ENCODE measurements at places on chromosomes 5 and 9. TPM values are rescaled to one million over a fixed set of nuclear protein-coding genes. Genes with fewer than 3 reads are reported as not detected.

LHX6 gene
- 3.2 TPM for total RNA-seq

NOXA1 gene
- total RNA-seq: 3.5 TPM

GABRB2 gene
- total RNA-seq: 0.05 TPM

ABO gene
- total RNA-seq: 0.37 TPM

PNPLA7 gene
- total RNA-seq: 14.0 TPM

PELO gene
- total RNA-seq: 30.1 TPM

DMAC1 gene
- total RNA-seq: 110 TPM

CYSRT1 gene
- not detected for total RNA-seq

C8G gene
- total RNA-seq: 6.8 TPM

- DNase-seq: no peak
Observed at GRCh38 chr9:112887381-112887780, 3.3 kb downstream of the SLC46A2 start.

- DNase-seq: no peak
Observed at GRCh38 chr9:68780720-68781119, 75.7 kb downstream of the PIP5K1B start.

- no peak for DNase-seq
Observed at GRCh38 chr5:55072666-55073065, 29.8 kb upstream of the GZMA start.

DNA sequence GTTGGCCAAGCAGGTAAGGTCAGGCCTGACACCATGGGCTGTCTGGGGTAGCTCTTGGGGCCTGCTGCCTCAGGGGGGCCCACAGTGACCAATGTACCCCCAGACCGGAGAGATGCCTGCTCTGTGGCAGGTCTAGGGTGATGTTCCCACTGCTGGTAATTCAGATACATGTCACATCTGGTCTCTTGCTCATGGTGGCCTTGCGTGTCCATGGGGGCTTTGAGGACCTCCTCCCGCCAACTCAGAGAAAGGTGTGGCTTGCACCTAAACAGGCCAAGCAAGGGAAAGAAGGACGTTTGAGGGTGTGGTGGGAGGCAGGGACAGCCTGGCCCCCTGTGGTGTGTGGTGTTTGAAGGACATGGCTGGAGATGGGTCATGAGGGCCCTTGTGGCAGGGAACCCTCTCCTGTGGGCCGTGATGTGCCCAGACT is 75.2 kb downstream of the PHF2 start:
- DNase-seq: no peak

DNA sequence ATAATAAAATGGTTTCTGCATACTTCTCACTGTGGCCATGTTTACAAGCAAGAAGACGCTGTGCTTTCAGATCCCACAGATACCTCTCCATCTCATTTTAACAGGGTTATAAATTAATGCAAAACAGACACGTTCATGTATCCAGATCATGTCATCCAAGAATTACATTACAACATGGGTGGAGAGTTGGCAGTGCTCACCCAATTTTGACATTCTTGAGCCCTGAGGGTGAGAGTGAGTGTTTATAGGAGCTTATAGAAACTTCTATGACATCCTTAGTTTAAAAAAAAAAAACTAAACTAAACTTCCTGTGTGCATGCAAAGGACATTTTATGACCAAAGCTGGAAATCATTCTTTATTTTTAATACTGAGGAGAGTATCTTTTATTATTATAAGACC is 9.1 kb downstream of the PRKACG start:
- no peak for DNase-seq

DNA sequence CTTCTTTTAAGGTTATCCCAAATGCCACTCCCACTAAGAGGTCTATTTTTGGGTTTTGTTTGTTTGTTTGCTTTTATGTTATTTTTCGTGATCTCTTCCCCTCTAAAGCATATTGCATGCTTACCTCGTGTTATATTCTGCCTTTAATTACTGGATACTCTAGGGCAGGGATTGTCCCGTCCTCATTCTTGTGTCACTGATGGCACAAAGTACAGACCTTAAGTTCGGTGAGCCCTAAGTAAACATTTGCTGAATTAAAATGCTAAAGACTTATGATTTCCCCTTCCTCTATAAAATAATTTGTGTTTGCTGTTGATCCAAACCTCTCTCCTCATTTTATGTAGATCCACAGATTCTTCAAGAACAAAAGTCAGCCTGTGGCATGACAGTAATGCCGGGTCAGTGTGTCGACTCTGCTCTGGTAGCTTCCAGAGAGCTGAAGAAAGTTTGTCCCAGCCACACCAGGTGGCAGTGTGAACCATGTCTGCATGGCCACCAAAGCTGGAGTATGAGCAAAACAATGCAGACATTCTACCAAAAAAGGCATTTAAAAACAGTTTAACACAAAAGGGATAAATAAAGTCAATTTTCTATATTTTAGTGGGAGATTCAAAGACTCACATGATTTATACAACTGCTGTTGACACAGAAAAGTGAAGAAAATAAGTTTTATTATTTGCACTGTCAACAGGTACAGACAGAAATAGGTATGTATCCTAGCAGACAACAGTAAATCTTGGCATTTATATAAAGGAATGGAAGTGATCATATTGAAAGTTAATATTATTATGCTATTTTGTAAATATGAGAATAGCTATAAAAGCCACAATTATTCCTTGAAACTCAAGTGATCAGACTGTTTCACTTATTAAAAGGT is 17.9 kb upstream of the POC5 start:
- no peak for DNase-seq

DNA sequence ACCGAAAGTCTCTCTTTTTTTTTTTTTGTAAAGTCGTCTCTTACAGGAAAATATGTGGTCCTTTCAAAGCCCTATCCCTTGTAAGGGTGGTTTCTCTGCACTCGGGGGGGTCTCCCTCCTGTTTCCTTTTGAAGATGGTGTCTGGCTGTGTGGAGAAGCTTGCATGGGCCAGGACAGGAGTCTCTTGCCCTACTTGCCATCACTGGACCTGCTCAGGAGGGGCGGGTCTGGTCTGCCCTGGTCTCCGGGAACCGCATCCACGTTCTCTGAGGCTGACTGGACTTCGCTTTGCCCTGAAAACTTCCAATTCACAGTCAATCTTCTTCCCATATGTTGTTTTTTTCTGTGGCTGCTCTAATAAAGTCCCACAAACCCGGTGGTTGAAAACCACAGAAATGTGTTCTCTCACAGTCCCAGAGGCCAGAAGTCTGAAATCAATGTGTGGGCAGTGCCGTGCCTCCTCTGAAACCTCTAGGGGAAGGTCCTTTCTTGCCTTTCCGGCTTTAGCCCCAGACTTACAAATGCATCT is 92.9 kb upstream of the IER5L start:
- DNase-seq: peak; percentile 6

DNA sequence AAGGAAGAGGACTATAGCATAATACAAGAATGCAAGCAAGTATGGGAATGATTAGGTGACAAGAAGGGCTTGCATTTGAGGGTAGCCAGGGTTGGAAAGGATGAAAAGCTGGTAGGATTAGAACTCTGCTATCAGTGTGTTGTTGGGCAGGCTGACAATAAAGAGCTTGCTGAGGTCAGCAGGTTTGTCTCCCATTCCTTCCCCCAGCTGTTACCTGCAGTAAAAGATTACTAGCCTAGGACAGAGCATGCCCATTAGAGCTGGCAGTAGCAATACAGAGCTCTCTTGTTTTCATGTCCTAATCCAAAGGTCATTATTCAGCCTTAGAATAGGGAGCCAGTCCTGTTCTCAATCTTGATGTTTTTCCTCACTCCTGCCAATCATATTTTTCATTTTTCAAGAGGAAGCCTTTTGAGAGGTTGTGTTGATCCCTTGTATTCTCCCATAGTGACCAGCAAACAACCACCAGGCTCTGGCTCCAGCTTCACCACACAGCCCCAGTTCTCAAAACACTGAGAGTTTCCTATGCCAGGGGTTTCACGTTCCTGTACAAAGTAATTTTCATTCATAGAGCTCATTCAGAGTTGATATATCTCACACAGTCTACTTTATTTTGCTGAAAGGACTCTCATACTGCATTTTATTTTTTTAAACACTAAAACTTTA is 71.7 kb downstream of the OR2K2 start:
- no peak for DNase-seq

DNA sequence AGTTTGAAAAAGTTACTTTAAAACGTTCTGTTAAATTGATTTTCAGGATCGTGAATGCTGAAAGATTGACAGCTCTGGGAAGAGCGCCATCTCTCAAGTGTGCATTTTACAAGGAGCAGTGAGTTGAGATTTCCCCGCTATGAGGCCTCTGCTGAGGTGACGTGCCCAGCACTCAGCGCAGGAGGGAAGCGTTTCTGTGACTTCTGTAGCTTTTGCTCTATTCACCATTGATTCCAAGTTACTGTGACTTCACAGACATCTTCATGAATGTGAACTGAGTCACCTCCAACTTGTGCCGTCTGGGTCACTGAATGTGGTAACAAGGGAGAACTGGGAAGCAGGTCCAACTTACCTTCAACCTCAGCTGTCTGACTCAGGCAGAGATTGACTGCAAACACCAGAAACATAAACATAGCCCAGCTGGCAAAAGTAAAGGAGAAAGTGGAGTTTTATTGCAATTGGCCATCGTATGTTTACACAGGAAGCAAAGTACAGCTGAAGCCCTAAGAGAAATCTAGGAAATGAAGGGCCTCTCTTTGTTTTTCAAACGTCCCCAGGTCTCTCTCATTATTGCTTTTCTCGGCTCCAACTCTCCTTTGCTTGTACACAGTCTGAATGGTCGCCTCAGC is 428.8 kb upstream of the CLINT1 start:
- no peak for DNase-seq

- no peak for DNase-seq
Observed at GRCh38 chr5:172059661-172060100, 53.2 kb upstream of the FBXW11 start.

- DNase-seq: no peak
Observed at GRCh38 chr5:170389550-170389892, 354 bp upstream of the KCNMB1 start.

DNA sequence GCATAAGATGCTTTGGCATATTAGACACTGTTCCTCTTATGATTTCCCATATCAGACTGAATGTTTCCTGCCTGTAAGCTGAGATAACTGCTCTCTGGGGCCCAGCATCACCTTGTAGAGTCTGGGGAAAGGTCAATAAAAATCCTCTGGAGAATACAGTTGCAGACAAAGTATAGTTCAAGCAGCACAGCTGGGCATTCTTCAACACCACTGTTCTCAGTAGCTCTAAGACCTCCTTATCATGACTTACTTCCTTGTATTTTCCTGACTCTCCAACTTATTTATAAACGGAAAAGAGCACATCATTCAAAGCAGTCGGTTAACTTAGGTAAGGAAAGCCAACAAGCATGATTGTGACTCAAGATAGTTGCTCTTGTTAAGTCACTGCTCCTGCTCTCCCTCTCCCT is 208.7 kb upstream of the RASEF start:
- no peak for DNase-seq

GRCh38 chr5:175354964-175355363 is 89.0 kb downstream of the DRD1 start:
- DNase-seq: no peak

DNA sequence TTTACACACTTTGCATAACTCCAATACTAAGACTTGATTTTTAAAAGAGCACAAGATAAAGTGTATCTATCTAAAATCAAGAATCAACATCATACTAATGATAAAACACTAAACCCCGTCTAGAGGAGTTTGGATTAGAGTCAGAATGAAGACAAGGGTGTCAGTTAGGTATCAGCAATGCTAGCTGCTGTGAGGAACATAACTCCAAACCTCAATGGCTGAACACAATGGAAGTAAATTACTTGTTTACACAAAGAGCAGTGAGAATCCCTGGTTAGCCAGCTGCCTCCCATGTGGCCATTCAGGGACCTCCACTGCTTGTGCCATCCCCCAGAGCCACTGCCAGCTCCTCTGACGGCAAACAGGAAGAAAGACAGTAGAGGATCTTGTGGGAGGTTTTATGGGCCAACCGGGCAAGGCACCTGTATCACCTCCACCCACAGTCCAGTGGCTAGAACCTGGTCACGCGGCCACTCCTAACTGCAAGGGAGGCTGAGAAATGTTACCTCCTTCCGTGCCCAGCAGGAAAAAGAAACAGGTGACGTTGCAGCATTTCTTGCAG is 24.0 kb upstream of the GRHPR start:
- no peak for DNase-seq

GRCh38 chr5:144103611-144104485 is 66.6 kb downstream of the YIPF5 start:
- DNase-seq: no peak

GRCh38 chr9:111945216-111945615 is 48.6 kb downstream of the UGCG start:
- DNase-seq: no peak

DNA sequence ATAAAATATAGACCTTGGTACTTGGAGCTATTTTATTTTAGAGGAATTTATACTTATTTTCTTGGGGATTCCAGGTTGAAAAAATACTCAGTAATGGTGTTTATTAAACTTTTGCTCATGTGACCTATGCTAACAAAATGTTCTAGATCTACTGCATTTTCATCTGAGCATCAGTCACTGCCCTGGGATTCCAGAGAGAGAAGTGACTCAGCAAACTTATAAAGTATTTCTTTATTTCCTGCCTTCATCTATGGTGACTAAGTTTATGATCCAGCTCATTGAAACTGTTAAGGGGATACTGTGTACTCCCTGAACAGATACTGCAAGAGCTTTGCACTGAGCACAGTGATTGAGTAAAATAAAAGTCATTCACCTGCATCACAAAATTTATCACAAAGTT is 298.5 kb upstream of the CDH18 start:
- DNase-seq: no peak

GRCh38 chr5:91103353-91104061 is 279.6 kb downstream of the ARRDC3 start:
- DNase-seq: no peak

- no peak for DNase-seq
Observed at GRCh38 chr5:52844885-52845284, 57.2 kb downstream of the ITGA1 start.

GRCh38 chr5:14491015-14491915 is 90.3 kb upstream of the OTULINL start:
- peak; percentile 64 for DNase-seq

GRCh38 chr5:77832166-77832770 is 56.1 kb upstream of the TBCA start:
- DNase-seq: no peak

DNA sequence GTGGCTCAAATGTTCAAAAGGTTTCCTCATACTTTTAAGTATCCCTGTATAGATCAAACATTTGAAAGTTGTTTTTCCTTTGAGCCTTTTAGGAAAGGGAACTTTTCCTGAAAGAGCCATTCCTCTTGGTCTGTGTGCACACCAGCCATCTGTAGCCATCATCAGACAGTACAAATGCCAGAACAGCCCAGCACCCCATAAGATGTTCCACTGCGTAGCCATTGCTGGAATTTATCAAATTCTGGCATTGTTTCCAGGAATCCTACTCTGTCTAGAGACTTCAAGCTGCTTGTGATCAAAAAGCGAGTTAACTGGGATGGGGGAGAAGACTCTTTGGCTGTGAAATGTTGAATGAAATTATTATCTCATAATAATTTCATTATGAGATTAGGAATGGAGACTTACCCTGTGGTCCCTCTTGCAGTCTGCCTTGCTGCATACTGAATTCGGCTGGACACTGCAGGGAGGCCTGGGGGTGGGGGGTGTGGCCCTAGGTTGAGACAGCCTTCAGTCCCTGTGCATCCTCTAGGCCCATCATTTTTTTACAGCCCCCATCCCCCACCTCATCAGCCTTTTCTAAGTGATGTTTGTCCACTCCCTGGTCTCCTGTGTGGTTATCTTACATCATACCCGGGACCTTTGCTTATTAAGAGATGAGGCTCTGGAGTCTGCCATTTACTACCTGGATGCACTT is 99.8 kb downstream of the RALGPS1 start:
- DNase-seq: no peak
